ENCODE measurements at places on chromosomes 3 and 15.

GRCh38 chr3:197511130-197511529 lies 44.6 kb downstream of the BDH1 start:
- DNase-seq, result no peak

GRCh38 chr15:51162865-51163762 lies 68.4 kb upstream of the TNFAIP8L3 start:
- DNase-seq, result peak; percentile 58

DNA sequence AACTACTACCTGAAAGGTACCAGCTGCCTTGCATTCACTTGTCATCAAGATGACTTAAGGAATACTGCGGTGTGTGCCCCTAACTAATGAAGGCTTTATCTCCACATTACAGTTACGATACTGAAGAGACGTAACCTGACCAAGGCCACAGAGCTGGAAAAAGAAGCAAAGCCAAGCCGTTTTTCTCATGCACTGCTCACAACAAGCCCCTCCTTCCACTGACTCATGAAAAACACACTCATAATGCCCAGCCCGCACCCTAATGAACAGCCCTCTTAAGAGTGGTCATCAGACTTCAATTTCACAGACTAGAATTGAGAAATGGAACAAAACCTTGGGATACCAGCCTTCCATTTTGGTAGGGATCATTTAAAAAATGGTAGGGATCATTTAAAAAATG lies 11.6 kb downstream of the PSMD6 start:
- no peak for DNase-seq

GRCh38 chr3:81279481-81280379 lies 481.7 kb downstream of the GBE1 start:
- no peak for DNase-seq

GRCh38 chr3:129304962-129305222 lies 26.2 kb downstream of the HMCES start:
- no peak for DNase-seq

DNA sequence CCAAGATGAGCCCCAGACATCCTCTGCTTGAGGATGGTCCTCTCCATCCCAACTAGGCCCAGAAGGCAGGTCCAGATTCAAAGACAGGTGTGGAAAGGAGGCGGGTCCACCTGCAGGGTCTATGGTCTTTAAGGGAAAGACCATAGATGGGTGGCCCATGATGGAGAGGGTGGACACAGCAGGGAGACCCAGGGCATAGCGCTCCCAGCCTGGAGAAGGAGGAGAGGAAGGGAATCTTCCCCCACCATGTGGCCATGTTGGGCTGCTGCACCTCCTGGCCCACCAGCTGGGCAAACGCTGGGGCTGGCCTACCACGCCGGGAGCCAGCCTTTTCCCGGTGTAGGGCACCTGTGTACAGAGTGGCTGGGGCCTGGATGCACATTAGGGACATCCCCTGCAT lies 265.2 kb upstream of the TLE3 start:
- DNase-seq, result peak; percentile 7

GRCh38 chr15:74982183-74982582 lies 13.2 kb upstream of the SCAMP5 start:
- DNase-seq, result no peak

DNA sequence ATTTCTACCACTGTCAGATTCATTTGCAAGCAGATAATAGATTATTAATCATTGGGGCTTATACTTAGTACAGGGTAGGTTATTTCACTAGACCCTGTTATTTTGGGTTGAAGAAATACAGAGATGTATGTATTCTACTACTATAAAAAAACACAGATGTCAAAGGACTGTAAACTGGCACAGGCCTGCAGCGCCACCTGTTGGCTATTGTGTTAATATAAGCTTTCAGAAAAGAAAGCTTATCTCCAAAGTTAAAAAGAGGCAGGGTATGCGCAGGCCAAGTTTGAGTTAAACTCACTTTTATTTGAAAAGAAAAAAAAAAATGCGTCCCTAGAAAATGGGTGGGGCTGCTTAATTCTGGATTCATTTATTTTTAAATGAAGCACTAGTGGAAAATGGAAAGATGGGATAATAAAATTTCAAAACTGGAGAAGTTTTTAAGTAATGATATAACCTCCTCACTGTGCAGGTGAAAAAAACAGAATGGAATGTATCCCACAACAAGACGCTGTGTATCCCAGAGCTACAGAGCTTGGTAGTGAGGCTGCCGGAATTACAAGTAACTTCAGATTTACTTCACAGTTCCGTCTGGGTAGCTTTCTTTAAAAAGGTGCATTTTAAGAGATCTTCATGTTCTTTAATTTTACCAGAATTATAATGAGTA lies 407.2 kb upstream of the TGFBR2 start:
- DNase-seq, result peak; percentile 25

DNA sequence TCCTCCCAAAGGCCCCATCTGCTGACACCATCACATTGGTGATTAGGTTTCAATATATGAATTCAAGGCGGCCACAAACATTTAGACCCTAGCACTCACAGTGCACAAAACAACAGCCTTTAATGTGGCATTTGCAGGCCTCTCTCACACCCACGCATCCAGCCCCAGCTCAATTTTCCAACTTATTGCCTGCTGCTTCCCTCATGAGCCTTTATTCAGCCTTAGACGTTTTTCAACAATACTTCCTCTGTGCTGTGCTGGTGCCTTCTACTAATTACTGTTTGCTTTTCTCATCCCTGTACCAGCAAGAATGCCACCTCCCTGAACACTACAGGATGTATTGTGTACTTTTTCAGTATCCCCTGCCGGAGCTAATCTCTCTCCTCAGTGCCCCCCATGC lies 334.6 kb downstream of the GABRB3 start:
- no peak for DNase-seq

- no peak for DNase-seq
These were observed 514.1 kb downstream of the MAGI1 start for GRCh38 chr3:65524584-65524983.

DNA sequence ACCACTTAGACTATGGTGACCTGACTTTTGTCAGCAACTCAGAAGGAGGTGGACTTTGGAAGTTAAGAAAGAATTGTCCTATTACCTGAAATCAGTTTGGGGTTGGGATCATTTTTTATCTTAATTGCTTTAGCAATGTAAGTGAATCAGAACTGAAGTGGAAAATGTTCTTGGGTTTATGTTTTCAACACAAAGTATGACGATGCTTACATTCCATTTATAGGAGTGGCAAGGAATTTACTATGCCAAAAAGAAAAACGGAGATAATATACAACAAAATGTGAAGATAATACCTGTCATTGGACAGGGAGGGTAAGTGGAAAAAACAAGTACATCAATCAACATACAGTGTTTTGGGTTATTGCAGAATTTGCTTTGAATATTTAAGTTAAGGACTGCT lies 116.1 kb downstream of the PDE8A start:
- DNase-seq, result no peak

DNA sequence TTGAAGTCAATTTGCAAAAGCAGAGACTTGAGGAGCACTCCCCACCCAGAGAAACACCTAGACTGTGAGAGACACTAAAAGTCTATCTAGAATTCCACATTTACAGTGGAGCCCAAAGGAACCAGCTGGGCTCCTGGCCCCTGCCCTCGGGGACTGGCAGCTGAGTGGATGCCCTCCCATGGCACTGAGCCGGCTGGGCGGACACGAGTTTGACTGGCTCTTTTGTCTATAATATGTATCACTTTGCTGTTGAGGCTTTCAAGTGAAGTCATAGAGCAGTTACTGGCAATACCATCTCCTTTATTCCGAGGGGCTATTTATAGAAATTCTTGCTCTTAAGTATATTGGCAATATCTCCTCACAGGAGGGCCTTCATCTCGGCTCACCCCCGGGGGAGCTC lies 65.8 kb upstream of the TNFAIP8L3 start:
- no peak for DNase-seq

DNA sequence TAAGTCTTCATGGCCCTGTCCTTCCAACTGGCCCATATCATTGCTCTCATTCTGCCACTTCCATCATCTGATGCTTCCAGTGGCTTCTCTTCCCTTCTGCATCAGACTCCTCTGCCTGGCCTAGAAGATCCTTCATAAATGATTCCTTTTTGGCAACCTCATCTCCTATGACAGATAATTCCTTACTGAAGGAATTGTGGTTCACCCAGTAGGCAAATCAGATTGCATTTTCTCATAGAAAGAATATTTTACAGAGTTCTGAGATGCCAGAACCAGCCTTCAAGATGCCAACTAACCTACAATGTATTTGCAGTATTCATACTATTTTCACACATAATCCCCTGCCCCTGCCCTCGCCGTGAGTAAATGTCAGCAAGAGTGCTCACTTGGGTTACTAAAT lies 423.0 kb upstream of the TGFBR2 start:
- no peak for DNase-seq

DNA sequence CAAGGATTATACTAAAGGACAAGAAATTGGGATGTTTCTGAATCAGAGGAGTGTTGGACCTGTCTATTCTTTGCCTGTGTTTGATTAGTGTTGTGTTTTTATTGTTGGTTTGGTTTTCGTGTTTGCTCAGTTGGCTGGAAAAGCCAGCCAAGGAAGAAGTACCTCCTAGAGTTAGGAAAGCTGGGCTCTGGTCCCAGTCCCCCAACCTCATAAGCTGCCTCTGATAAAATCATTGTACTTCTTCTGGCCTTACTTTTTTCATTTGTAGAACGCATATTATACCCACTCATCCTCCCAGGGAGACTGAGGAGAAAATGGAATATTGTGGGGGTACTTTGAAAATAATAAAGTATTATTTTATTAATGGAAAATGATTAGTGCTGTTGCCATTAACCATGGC lies 177.4 kb upstream of the TRIM42 start:
- no peak for DNase-seq

DNA sequence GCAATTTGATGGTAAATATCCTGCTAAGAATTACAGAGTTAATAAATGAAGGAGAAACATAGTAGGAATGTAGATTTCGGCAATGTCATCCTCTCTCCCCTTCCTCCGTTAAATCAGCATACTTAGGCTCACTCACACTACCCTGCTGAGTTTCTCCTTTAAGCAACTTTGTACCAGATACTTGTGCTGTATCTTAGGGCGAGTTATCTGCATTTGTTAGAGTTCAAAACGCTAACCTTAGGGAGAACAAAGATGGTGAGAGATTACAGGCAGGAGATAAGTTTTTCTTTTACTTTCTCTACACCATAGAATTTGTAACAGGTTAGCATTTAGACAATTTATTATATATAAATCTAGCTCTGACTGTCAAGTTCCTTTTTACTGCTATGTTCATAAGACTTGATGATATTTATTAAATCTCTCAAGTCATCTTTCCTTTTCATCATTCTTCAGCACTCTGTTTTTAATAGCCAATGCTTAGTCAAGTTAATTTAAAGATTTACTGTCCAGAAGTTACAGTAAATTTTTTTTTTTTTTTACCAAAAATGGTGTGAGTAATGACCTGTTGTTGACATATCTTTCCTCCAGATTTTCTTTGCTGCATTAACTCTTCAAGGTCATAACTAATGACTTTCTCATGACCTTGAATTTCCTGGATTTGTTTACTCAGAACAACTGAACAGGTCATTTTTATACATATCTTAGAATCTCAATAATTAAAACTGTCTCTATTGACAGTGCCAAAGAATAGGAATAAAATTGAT lies 22.2 kb downstream of the SUCNR1 start:
- DNase-seq, result no peak

DNA sequence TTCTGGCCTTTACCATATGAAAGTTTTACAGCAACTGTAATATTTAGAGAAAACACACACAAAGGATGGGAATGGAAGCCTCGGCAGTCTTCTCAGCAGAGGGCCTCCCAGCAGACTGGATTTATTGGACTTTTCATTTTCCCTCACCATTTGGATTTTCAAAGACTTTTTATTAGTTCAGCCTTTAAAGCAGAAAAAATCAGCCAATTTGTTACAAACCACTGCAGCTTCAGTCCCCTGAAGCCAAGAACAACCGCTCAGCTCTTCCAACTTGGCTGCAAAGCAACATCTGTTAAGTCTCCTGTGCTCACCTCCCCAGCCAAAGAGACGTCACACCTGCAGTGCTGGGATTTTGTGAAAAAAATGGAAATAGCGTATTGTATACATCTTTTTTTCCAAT lies 120.8 kb downstream of the GMPS start:
- no peak for DNase-seq

DNA sequence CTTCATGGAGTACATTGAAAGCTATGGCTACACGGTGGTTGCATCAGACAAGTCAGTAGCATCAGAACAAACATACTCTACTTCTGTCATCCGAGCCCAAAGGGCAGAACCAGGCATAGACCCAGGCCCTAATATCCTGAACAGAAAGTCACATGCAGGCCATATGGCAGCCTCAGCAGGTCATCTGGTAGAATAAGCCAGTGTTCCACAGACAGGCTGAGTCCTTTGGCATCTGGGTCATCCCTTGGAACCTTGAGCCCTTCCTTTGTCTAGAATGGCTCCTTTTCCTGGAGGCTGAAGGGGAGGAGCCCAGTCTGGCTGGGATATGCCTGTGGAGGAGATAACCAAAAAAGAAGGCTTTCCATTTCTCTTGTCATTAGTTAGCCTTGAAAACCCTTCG lies 29.2 kb downstream of the SEMA6D start:
- no peak for DNase-seq

GRCh38 chr3:33791477-33792166 lies 6.8 kb upstream of the PDCD6IP start:
- DNase-seq, result no peak

GRCh38 chr3:69065318-69065964 lies 13.3 kb upstream of the TMF1 start:
- DNase-seq, result no peak

DNA sequence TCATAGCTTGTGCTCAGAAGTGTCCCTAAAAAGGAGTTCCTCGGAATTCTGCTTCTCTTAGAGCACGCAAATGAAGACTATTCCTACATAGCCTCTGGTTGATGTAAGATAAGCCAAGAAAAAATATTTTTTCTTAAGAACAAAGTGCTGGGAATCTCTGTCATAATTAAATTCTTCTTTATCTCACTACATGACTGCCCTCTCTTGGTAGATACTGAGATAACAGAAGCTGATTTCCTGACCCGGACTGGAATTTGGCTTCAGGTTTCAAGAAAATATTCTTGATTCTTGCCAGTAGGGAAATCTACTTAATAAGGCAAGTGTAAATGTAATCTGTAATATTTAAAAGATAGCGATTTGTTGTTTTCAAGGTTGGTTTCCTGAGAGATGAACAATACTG lies 31.3 kb upstream of the SETMAR start:
- peak; percentile 7 for DNase-seq

DNA sequence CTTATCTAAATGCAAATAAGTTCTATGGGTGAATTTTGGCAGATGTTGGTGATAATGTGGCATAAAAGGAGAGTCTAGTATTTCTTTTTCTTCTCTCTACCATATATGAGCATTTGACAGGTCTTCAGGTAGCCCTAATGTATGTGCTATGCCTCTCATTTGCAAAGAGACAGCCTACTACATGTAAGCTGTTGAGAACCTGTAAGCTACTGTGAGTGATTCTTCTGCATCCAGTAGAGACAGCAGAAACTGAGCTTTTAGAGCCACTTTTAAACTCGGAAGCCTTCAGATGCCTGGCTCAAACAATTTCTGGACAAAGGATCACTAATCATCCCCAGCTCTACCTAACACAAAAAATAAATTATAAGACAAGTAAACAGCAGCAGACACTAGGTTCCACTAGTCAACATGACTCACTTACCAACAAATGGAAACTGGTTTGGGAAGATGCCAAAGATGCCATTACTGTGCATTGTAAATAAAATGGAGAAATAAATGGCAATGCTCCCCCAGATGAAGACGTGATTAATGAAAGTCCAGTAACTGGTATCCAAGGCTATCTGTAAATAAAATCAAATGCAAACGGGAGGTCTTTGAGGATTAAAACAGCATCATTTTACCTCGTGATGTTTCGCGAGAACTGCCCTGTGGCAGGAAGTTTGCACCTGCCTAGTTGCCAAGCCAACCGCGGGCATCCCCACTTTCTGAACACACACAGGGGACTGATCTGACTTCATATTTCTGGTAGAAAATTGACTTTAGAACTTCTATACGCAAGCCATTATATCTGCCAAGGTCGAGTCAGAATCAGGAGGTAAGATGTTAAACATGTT lies 245.3 kb downstream of the DTWD1 start:
- no peak for DNase-seq

Measured in NCI-H1694 (cell line).